Activated CD8-positive, alpha-beta memory T cell treated with anti-CD3 and anti-CD28 coated beads for 1 hour (primary cell): ENCODE measurements at places on chromosomes 6 and 20.

- no peak for DNase-seq
Observed at GRCh38 chr6:130457605-130458004, 91.8 kb downstream of the TMEM200A start.

GRCh38 chr6:151098166-151098565 lies 141.6 kb upstream of the AKAP12 start:
- DNase-seq: no peak

GRCh38 chr6:72922401-72922800 lies 300.5 kb downstream of the KCNQ5 start:
- no peak for DNase-seq

DNA sequence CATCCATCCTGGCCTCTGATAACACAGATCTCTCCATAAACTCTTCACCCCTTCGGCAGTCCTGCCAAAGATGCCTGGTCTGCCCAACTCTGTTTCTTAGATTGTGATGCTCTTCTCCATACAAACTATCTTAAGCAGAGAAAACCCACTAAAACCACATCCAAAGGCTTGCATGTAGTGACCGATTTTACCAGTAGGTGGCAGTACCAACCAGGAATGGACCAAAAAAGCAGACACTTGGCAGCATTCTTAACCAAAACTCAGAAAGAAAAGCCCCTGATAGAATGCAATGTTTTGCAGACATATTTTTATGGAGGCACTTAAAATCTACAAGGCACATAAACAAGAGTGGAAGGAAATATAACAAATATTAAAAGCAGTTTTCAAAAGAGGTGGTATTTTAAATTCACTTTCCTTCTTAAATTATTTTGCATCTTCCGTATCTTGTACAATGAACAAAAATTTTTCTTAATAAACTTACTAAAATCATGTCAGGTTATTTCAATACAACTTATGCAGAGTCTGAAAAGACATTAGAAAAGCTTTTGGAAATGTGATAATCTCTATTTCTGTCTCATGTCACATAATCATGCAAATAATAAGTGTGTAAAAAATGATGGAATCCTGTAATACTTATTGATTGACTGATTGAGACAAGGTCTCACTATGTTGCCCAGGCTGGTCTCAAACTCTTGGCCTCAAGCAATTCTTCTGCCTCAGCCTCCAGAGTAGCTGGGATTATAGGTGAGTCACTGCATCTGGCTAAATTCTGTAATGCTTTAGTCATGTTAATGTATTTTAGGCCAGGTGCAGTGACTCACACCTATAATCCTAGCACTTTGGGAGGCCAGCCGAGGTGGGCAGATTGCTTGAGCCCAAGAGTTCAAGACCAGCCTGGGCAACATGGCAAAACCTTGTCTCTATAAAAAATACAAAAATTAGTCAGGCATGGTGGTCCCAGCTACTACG lies 29.4 kb downstream of the LRP11 start:
- DNase-seq: peak; percentile 38

DNA sequence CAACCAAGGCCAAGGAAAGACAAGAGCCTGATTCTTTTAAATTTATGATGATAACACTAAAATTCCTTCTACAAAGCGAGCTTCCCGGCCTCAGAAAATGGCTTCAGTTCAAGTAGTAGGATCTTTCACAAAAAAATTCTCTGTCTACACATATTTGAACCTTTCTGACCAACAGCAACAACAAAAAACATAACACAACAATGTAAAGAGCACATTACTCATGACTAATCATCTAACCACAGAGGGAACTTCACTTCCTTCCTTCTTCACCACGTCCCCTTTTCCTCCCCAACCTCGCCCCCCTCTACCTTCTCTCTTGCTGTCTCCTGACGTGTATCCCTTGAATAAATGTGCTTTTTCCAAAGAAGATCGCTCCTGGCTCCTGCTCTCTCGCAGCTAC lies 228.2 kb downstream of the MYLK4 start:
- no peak for DNase-seq
